NCI-H2081 treated with DMSO at 0.1 percent for 48 hours (cell line): ENCODE measurements at places on chromosomes 2 and 18.

DNA sequence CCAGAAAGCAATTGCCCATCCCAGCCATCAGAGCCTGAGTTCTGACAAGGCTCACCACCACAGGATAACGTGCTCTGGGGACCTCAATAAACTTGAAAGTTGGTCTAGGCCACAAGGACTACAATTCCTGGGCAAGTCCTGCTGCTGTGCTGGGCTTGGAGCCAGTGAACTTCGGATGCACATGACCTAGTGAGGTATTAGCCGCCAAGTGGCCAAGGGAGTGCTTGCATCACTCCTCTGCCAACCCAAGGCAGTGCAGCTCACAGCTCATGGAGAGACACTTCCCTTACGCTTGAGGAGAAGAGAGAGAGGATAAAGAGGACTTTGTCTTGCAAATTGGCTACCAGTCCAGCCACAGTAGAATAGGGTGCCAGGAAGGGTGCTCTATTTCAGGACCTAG is 219.6 kb downstream of the MBD2 start:
- no peak for DNase-seq

- DNase-seq: peak; percentile 55
These were observed 3.7 kb upstream of the CRYBA2 start for GRCh38 chr2:218996937-218997336.

DNA sequence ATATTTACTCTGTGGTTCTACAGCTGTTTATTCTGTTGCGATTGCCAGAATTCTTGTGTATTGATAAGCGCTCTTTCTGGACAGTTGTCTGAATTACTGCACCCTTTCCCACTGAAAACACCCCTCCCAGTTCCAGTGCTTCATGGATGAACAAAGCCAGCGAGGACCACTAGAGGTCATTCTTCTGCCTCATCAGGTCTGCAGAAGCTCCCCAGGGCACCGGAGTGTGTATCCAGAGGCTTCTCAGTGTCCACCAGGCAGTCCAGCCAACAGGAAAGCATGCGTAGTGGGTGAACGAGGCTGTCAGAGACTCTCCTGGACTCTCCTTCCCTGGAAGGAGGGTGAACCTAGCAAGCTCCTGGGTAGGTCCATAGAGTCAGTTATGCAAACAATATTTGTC is 40.6 kb upstream of the INHBB start:
- no peak for DNase-seq

DNA sequence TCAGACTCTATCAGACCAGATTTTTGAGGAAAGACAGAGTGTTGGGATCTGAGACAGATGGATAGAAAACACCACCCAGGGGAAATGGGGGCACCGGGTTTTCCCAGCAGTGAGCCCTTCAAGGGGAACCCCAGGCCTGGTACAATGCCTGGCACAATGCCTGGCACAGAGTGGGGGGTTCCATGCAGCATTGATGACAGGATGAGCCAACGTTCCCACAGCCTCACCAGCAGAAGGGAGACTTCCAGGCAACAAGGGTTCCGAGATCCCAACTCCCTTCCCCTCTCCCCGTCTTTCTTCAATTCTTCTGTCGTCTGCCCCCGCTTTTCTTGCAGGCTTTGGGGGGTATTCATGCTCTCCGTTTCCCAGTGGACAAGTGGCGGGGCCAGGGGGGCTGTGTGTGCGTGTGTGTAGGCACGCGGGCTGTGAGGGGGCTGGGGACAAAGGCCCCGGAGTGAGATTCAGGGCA is 132.1 kb upstream of the HAAO start:
- DNase-seq: no peak

DNA sequence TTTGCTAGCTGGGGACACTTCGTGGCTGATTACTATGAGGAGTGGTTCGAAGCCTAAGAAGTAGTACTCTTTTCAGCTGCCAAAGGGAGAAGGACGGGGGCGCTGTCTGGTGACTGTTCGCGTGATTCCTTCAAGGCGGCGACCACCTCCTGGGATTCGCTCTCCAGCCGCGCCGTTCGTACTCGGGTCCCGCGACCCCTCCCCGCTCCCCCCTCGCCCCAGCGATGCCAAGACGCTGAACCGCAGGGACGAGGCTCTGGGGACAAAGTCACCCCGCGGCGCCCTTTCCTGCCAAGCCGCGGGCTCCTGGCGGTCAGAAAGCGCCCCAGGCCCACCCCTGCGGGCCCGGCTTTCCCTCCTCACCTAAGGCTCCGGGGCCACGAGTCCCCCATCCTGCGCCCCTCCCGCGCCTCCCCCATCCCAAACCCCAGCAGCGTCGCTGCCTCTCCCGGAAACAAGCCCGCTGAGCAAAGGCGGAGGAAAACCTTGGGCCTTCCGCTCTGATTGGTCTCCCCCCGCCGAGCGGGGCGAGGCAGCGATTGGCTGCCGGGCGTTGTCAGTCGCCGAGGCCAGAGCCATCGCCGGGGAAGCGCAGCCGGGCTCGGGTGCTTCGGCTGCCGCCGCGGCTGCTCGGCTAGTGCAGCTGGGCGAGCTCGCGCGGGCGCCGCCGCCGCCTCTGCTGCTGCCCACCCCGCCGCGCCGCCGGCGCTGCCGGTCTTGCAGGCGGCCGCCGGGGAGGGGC is 404.3 kb downstream of the XIRP2 start:
- DNase-seq: peak; percentile 68

- no peak for DNase-seq
These were observed 68.7 kb downstream of the STK39 start for GRCh38 chr2:168178520-168179324.

GRCh38 chr18:79400091-79400590 is 4.4 kb downstream of the NFATC1 start:
- DNase-seq: no peak

GRCh38 chr2:50347358-50348044 is 684.4 kb downstream of the NRXN1 start:
- DNase-seq: no peak

DNA sequence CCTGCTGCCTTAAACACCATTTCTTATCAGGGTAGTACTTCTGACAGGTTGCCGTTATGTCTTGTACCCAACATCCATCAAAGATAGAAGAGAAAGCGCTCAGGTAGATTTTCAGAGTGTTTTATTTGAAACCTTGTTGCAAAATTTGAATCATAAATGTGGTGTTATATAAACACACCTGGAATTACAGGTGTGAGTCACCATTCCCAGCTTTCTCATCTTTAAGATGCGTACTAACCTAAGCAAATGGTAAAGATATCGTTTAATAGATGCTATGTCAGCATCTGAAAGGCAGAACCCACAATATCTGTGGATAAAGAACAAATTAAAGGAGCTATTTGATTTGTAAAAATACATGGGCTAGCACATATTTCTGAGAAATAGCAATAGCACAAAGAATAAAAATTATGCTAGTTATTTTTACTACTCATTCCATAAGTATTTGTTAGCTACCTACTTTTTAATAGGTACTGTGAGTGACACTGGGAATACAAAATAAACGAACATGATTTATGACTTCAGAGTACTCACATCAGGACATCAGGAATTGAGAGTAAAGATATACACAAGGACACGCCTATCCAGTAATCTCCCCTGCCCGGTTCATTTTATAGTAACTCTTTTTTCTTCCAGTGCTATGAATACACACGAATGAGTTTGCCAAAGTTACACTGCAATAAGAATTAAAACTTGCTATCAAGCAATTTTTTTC is 193.8 kb downstream of the RBM43 start:
- DNase-seq: no peak

DNA sequence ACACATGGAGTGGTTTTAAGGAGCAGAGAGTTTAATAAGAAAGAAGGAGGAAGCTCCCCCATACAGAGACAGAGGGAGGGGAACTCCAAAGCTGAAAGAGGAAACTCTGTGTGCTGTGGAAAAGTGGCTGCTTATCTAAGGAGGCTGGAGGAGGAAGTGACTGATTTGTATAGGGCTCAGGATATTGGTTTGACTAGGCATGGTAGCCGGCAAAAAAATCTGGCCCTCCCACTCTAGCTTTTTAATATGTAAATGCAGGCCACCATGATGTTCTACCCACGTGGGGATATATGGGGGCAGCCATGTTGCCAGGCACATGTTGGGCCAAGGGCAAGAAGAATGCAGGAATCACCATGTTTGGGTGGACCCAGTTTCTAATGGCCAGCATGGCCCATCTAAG is 64.3 kb downstream of the HNMT start:
- DNase-seq: no peak

- no peak for DNase-seq
These were observed 106.0 kb downstream of the UBR3 start for GRCh38 chr2:169933124-169933711.

DNA sequence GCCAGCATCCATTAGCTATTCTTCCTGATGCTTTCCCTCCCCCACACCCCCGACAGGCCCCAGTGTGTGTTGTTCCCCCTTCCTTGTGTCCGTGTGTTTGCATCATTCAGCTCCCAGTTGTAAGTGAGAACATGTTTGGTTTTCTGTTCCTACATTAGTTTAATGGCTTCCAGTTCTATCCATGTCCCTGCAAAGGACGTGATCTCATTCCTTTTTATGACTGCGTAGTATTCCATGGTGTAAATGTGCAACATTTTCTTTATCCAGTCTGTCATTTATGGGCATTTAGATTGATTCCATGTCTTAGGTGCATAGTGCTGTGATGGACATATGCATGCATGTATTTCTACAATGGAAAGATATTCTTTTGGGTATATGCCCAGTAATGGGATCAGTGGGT is 104.7 kb downstream of the TMEM185B start:
- no peak for DNase-seq

- DNase-seq: no peak
These were observed 335.1 kb upstream of the ZNF521 start for GRCh38 chr18:25686960-25687500.

GRCh38 chr2:74162951-74163350 is 15.2 kb upstream of the BOLA3 start:
- DNase-seq: no peak

- no peak for DNase-seq
These were observed 1136.0 kb downstream of the LRP1B start for GRCh38 chr2:140994856-140995255.

- no peak for DNase-seq
These were observed 16.4 kb upstream of the IL1RL1 start for GRCh38 chr2:102294802-102295489.

- no peak for DNase-seq
These were observed 183.9 kb downstream of the LPIN1 start for GRCh38 chr2:11930211-11930761.

DNA sequence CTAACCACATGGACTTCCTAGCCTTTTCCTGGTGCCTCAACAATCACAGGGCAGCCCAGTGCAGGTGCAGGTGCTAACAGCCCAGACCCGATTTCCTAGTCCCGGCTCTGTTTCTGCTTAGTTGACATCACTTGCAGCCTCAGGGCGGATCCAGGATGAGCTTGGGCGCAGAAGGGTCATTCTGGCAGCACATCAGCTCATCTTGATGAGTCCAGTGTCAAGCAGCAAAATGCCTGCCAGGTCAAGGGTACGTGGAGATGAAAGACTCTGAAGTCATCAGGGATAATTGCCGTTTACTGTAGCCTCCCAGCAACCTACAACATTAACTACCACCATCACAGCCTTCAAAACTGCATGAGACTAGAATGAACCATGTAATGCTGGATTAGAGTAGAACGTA is 39.4 kb upstream of the EFHD1 start:
- DNase-seq: no peak

GRCh38 chr18:70523035-70523791 is 234.4 kb downstream of the SOCS6 start:
- peak; percentile 92 for DNase-seq

DNA sequence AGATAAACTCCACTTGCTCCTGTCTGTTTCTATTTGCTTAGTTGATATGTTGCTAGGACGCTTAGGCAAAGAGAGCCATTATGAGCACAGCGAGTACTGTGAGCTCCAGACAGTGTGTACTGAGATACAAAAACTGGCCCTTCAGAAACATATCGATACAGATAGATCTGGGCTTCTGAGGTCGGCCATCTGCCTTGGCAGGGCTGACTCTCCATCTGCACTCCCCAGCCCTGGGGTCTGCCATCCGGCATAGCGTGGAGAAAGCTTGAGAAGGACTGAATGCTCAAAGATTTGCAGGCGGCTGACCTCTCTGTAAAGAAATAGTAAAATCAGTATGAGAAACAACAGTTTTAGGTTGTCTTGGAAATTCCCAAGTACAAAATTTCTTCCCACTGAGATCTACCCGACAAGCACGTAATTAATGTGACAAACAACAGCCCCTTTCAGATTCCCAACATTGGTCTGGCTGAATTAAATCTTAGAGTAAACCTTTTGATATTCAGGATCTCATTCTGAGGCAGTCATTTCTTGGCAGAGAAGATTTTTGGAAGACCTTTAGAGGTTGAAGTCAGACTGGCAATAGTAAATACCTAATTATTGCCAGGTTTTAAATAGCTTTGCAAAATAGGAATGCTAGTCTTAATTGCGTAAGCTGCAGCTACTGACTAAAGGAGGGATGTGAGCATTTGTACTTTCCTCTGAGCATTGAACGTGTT is 127.4 kb downstream of the CHST9 start:
- peak; percentile 51 for DNase-seq

- no peak for DNase-seq
These were observed 13.3 kb downstream of the CTDP1 start for GRCh38 chr18:79692886-79693285.

DNA sequence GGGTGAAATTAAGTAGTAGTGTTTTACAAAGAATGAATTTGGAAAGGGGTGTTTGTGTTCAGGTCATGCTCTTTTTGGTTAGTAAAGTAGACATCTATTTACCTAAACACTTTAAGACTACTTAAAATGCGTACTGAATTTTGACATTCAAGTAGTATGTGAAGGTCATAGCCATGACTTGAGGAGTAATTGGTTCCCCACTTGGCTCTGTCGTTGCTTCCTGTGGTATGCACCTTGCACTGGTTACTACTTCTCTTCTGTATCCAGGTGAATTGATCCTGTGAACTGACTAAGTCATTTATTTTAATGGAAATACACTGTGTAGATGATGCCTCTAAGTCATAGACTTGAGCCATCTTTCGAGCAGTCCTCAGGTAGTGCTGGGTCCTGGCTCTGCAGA is 97.9 kb downstream of the ITGB1BP1 start:
- DNase-seq: no peak

DNA sequence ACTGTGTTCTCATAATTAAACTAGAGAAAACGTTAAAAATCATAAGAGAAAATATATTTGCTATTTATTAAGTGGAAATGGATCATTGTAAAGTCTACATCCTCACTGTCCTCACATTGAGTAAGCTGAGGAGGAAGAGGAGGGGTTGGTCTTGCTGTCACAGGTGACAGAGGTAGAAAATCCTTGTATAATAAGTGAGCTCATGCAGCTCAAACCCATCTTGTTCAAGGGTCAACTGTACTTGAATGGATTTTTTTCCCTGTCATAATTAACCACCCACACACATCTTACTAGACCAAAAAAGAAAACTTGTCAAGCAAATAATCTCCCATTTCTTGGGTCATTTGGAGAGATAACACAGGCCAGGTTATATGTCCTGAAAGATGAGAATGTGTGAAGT is 231.2 kb downstream of the NEDD4L start:
- no peak for DNase-seq

DNA sequence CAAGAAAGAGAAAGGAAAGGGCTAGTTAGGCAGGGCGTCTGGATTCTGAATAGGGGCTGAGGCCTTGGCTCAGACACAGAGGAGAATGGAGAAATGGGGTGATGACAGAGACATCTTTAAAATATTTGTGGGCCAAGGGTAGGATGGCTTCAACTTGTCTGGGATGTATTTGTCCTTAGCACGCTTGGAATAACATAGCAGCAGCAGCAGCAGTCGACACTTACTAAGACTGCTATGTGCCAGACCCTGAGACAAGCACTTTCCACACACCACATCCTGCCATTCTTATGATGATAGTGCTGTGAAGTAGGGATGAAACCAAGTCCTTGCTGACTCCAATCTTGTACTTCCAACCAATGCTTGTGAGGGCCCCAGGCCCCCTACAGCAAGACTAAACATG is 2.6 kb downstream of the IL1RL1 start:
- DNase-seq: no peak

GRCh38 chr2:46952171-46952570 is 36.6 kb upstream of the MCFD2 start:
- no peak for DNase-seq

- no peak for DNase-seq
These were observed 37.1 kb upstream of the DARS1 start for GRCh38 chr2:136022396-136023146.
